T-helper 17 cell (primary cell): ENCODE measurements at places on chromosomes 7 and 10. TPM values are rescaled to one million over a fixed set of nuclear protein-coding genes. Genes with fewer than 3 reads are reported as not detected.

DNA sequence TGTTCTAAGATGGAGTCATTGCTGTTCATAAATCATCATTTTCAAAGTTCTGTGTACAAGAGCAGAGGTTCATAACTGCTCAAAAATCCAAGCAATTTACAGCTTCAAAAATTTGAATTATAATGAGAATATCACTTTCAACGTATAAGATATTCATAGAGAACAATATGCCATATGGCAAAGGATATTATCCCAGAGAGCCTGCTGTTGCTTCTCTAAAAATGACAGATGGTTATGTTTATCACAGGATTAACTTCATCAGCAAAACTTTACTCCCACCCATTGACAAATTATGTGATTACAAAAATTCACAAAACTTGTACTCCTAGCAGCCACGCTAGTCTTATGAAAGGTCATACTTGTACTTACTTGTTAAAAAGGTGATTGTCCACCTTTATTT lies 105.1 kb downstream of the PIP4K2A start:
- H3K27ac ChIP-seq, result peak overlapping the region; percentile 100
- H3K4me1 ChIP-seq, result peaks cover 67% of the 10 kb centered on the region
- no peak overlapping the region for H3K4me3 ChIP-seq
- peaks cover 20% of the 10 kb centered on the region for H3K36me3 ChIP-seq

DNA sequence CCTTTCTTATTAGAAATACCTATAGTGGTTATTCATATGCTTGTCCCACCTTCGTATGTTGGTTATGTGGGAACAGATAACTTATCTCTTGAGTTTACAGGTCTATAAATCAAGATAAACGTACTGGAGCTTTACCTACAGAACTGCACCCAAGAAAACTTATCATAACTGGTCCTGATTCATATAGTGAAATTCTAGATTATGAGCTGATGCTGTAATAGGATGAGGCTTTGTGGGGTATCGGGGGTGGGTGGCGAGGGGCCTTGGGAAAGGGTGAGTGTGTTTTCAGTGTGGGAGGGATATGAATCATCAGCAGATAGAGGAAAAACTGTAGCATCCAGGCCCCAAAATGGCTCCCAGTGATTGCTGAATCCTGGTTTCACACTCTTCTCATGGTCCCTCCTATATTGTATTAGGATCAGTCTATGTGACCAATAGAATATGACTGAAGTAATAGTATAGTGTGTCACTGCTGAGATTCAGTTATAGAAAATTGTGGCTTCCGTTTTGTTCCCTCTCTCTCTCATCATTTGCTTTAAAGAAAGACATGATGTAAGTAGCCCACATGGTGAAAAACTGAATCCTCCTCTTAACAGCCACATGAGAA lies 706.8 kb upstream of the LRRTM3 start:
- DNase-seq, result no peak
- no peak overlapping the region for H3K27ac ChIP-seq
- no peak overlapping the region for H3K4me3 ChIP-seq
- H3K4me1 ChIP-seq, result no peaks in the 10 kb centered on the region
- peaks cover 4% of the 10 kb centered on the region for H3K27me3 ChIP-seq

DNA sequence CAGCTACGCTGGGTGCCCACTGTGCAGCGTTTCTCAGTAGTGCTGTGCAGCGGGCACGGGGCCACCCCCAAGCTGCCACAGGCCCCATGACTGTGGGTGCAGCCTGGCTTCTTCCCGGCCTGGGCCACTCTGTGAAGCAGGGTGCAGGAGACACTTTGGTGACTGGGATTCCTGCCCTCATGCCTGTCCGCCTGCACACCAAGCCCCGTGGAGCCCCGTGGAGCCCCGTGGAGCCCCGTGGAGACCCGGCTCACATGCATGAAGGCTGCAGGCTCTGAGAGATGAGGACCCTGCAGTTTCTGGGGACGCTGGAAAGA lies 3.9 kb upstream of the SHH start:
- H3K36me3 ChIP-seq, result peaks cover 3% of the 10 kb centered on the region
- H3K27me3 ChIP-seq, result peaks cover 52% of the 10 kb centered on the region
- no peak overlapping the region for H3K27ac ChIP-seq

HK1 gene
- 91.0 TPM for total RNA-seq

DNA sequence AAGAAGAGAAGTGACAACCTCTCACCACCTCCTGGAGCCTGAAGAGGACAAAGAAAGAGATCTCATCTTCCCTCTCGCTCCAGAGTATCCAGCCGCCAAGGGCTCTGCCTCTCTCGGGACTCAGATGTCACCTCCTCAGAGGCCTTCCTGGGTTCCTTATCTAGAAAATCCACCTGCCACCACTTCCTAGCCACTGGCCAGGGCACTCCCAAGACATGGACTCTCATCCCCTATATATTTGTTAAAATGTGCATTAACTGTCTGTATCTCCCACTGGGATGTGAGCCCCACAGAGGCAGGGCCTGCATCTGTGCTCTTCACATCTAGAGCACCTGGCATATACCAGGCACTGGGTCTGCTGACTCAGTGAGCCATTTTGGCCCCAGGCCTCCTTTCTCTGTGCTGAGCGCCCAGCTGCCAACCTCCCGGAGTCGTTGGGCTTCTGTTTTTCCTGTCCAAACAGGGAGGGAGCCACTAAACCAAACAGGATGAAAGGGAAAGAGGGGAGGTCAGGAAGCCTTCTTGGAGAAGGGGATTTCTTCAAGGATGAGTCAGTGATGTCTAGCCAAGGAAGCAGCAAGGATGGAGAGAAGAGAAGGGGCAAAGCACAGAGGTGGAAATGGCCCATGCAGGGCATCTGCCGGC lies 58.9 kb downstream of the KCNMA1 start:
- H3K27me3 ChIP-seq, result peaks cover 9% of the 10 kb centered on the region
- H3K4me3 ChIP-seq, result no peak overlapping the region
- no peak for DNase-seq
- no peak overlapping the region for H3K27ac ChIP-seq

- peaks cover 6% of the 10 kb centered on the region for H3K4me1 ChIP-seq
- H3K4me3 ChIP-seq, result no peak overlapping the region
- peaks cover 70% of the 10 kb centered on the region for H3K27me3 ChIP-seq
- H3K27ac ChIP-seq, result no peak overlapping the region
- DNase-seq, result no peak
- peaks cover 2% of the 10 kb centered on the region for H3K36me3 ChIP-seq
These were observed 4.7 kb downstream of the RBM20 start for GRCh38 chr10:110648692-110649346.

DNA sequence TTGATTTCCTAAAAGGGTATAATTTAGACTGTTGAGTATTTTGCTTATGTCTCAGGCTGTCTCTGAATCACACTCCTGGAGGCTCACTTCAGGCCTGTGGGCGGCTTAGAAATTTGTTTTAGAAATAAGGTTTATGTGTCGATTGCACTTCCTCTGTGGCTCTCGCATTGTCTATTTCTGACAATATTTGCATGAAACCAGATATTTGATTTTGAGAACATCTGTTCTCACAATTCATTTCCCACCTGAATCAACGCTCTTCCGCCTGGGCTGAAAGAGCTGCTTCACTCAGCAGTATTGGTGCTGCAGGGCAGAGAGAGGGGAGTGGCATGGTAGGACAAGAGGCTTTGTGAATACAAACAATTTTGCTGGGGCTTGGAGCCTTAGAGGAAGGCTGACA lies 262.0 kb downstream of the ADRA2A start:
- no peaks in the 10 kb centered on the region for H3K36me3 ChIP-seq
- H3K4me3 ChIP-seq, result no peak overlapping the region
- no peaks in the 10 kb centered on the region for H3K4me1 ChIP-seq
- H3K27ac ChIP-seq, result no peak overlapping the region
- peaks cover 14% of the 10 kb centered on the region for H3K27me3 ChIP-seq
- no peak for DNase-seq

DNA sequence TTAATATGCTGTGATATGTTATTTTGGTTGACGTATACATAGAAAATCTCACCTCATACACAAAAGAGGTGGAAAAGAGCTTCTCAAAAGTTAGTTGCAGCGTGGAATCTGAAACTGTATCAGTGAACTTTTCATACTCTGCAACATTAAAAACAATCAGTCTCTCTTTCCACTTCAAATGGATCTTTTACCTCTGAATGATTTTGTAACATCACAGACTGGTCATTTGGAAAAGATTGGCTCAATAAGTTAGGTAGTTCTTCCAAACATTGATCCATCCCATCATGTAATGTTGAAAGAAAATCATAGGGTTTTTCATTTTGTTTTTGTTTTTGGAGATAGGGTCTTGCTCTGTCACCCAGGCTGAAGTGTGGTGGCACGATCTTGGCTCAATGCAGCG lies 131.1 kb downstream of the AHR start:
- peaks cover 9% of the 10 kb centered on the region for H3K27me3 ChIP-seq
- no peaks in the 10 kb centered on the region for H3K36me3 ChIP-seq
- H3K27ac ChIP-seq, result no peak overlapping the region
- no peaks in the 10 kb centered on the region for H3K4me1 ChIP-seq
- DNase-seq, result no peak
- H3K4me3 ChIP-seq, result no peak overlapping the region

DNA sequence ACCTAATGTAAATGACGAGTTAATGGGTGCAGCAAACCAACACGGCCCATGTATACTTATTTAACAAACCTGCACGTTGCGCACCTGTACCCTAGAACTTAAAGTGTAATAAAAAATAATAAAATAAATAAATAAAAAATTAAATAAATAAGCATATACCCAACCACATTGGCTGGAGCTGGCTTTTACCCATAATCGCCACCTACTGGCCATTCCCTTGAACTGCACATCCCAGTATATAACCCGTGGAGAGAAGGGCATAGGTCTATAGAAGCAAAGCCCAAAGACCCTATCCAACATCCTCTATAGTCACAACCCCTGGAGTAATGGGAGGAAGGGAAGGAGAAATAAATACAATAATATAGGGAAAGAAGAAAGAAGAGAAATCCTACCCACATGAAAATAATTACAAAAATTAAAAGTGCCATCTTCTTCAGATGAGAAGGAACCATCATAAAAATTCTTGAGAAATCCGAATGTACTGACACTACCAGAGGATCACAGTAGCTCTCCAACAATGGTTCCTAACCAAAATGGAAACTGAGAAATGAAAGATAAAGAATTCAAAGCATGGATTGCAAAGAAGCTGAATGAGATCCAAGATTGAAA lies 65.6 kb downstream of the TWIST1 start:
- DNase-seq, result no peak
- H3K4me1 ChIP-seq, result no peaks in the 10 kb centered on the region
- no peaks in the 10 kb centered on the region for H3K27me3 ChIP-seq
- no peaks in the 10 kb centered on the region for H3K36me3 ChIP-seq
- H3K4me3 ChIP-seq, result no peak overlapping the region

DNA sequence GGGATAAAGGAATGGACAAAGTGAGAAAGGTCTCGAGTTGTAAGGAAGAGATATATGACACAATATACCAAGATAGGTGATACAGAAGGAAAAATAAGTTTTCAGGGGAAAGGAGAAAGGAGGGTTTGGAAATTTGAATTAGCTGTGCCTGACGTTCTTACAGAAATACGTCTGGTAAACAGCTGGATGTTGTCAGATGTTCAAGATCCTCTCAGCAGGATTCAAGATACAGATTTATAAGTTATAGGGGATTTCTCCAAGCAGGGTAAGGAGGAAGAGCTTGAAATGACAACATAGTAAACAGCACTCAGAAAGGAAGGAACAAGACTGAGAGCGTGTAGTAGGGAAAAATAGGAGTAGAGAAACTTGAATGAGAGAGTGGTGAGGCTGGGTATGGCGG lies 1184.1 kb downstream of the TYW1 start:
- no peaks in the 10 kb centered on the region for H3K4me1 ChIP-seq
- H3K27me3 ChIP-seq, result no peaks in the 10 kb centered on the region
- H3K36me3 ChIP-seq, result no peaks in the 10 kb centered on the region
- H3K27ac ChIP-seq, result no peak overlapping the region
- no peak for DNase-seq
- no peak overlapping the region for H3K4me3 ChIP-seq

- H3K4me3 ChIP-seq, result no peak overlapping the region
- peaks cover 45% of the 10 kb centered on the region for H3K27me3 ChIP-seq
- peak overlapping the region; percentile 34 for H3K27ac ChIP-seq
These were observed 76.3 kb downstream of the COL13A1 start for GRCh38 chr10:69878038-69878437.

GRCh38 chr7:15667991-15668390 lies 18.5 kb downstream of the MEOX2 start:
- no peaks in the 10 kb centered on the region for H3K4me1 ChIP-seq
- no peak overlapping the region for H3K4me3 ChIP-seq
- DNase-seq, result no peak
- no peak overlapping the region for H3K27ac ChIP-seq
- H3K27me3 ChIP-seq, result no peaks in the 10 kb centered on the region

DNA sequence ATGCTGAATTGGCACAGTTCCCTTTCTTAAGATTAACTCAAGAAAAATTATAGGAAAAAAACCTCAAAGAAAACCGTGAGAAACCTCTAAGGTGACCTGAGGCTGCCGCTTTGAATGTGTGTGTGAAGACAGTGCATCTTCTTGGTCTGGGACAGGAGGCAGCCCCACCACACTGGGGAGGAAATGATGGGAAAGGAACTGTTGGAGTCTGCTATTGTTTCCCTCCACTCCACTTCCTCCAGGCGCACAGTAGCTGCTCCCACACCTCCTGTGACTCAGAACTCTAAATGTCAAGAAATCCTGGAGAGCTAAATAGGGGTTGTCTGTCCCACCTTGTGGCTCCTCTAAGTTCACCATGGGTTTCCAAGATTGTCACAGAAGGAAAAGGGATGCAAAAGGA lies 179.4 kb downstream of the PDE1C start:
- no peaks in the 10 kb centered on the region for H3K4me1 ChIP-seq
- no peak overlapping the region for H3K4me3 ChIP-seq
- H3K27ac ChIP-seq, result no peak overlapping the region
- no peaks in the 10 kb centered on the region for H3K27me3 ChIP-seq
- no peak for DNase-seq
